ENCODE measurements at places on chromosomes 7 and 10.

- DNase-seq: no peak
These were observed 196.6 kb upstream of the PLPP4 start for GRCh38 chr10:120260456-120260855.

GRCh38 chr7:81499262-81500116 is 270.4 kb downstream of the HGF start:
- peak; percentile 67 for DNase-seq

- no peak for DNase-seq
These were observed 70.7 kb downstream of the CRPPA start for GRCh38 chr7:16350634-16351033.

DNA sequence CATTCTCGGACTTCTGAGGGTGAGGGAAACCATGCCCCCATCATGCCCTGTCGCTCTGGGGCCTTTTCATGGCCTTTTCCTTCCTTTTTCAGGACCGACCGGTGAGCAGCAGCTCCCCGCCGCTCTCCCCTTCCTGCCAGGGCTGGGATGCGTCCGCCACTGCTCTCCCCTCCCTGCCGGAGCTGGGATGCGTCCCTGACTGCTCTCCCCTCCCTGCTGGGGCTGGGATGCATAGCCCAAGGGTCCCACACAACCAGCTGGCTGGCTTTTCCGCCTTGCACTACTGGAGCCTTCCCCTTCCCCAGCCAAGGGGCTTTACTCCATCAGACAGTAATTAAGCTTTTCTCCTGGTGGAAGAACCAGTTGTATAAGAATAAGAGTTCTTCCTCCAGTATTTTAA is 129.7 kb upstream of the COBL start:
- no peak for DNase-seq

GRCh38 chr7:155804431-155804831 is 7.8 kb downstream of the SHH start:
- DNase-seq: no peak

Data from HCEC 1CT (cell line).